Lower lobe of right lung (tissue), 2 donors: ENCODE measurements at places on chromosomes 13 and 19.

- no peaks in the 10 kb centered on the region for H3K36me3 ChIP-seq
- H3K27ac ChIP-seq: no peak overlapping the region
- H3K4me3 ChIP-seq: no peak overlapping the region
- DNase-seq: no peak
- no peaks in the 10 kb centered on the region for H3K4me1 ChIP-seq
- H3K27me3 ChIP-seq: no peaks in the 10 kb centered on the region
Observed at GRCh38 chr13:35349052-35349451, 127.4 kb downstream of the MAB21L1 start.

- no peak for DNase-seq
- no peak overlapping the region for H3K27ac ChIP-seq
- no peak overlapping the region for H3K4me3 ChIP-seq
- H3K4me1 ChIP-seq: no peaks in the 10 kb centered on the region
- H3K27me3 ChIP-seq: no peaks in the 10 kb centered on the region
- no peaks in the 10 kb centered on the region for H3K36me3 ChIP-seq
Observed at GRCh38 chr19:5314907-5315298, 25.7 kb downstream of the PTPRS start.

DNA sequence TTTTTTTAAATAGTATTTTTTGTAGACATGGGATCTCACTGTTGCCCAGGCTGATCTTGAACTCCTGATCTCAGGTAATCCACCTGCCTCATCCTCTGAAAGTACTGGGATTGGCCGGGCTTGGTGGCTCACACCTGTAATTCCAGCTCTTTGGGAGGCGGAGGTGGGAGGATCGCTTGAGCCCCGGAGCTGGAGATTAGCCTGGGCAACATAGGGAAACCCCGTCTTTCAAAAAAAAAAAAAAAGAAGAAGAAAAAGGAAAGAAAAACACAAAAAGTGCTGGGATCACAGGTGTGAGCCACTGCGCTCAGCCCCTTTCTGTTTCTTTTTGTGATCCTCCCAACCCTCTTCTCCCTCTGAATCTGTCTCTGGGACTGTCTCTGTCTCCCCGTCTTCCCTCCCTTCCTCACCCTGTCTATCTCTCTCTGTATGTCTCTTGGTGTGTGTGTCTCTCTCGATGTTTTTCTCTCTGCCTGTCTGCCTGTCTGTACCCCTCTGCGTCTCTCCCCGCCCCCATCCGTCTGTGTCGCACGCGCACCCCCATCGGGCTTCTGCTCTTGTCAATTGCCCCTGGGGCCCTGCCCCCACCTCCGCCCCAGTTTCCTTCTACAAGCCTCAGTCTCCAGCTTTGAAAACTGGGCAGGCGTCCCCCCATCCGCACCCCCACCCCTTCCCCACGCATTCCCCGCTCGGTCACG is 540 bp upstream of the ZFP36 start:
- peak overlapping the region; percentile 100 for H3K27ac ChIP-seq
- H3K36me3 ChIP-seq: peaks cover 16% of the 10 kb centered on the region
- peaks cover 46% of the 10 kb centered on the region for H3K4me1 ChIP-seq
- peak overlapping the region; percentile 97 for H3K4me3 ChIP-seq

DNA sequence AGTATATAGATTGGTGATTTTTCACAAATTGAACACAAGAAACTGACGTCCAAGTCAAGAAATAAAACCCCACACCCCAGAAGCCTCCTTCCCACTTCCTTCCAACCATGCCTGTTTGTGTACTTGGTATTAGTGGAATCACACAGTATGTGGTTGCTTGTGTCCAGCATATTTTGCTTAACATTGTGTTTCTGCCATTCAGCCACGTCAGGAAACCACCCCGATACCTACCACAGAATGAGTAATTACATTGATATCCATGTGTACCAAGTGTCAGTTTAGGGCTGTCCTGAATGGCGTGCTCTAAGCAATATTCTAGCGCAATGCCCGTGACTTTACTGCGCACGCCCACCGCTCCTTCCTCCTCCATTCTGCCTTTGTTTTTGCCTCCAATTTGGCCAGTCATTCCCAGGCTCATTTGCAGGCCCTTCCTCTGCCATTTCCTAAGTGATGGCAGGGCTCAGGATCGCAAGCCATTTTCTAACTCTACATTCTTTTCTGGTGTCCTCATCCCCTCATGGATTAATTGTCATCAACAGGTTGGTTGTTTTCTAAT is 25.9 kb upstream of the MPHOSPH8 start:
- no peak overlapping the region for H3K27ac ChIP-seq
- DNase-seq: no peak
- peaks cover 2% of the 10 kb centered on the region for H3K4me1 ChIP-seq
- no peaks in the 10 kb centered on the region for H3K36me3 ChIP-seq

DNA sequence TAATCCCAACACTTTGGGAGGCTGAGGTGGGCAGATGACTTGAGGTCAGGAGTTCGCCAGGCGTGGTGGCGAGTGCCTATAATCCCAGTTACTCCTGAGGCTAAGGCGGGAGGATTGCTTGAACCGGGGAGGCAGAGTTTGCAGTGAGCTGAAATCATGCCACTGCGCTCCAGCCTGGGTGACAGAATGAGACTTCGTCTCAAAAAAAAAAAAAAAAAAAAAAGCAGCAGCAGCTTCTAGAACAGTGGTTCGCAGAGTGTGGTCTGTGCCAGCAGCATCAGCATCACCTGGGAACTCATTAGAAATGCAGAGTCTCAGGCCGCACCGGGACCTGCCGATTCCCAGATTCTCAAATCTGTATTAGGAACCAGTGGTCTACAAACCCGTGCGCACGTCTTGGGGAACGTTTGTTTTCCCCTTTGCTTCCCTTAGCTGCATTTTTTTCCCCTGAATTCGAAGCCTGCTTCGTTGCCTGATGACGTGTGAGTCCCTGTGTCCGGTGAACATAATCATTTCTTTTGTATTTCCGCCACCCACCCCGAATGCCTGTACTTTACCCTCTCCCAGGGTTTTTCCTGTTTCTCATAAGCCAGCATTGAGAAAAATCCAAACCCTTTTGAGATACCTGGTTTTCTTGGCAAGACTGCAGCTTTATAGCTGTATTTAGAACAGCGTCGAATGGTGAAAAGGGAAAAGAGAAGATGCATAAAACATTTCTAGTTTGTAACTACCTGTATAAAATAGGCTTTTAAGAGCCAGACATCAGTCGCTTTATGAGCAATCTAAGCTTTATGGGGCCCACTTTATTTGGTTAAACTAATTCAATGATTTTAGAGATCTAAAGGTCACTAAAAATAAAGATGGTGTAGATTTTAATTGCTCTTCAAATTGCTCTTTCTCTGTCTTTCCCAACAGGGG is 49.8 kb downstream of the BICRA start:
- no peak overlapping the region for H3K27ac ChIP-seq
- peaks cover 25% of the 10 kb centered on the region for H3K4me1 ChIP-seq
- no peaks in the 10 kb centered on the region for H3K27me3 ChIP-seq
- peak; percentile 30 for DNase-seq
- H3K4me3 ChIP-seq: no peak overlapping the region
- peaks cover 3% of the 10 kb centered on the region for H3K36me3 ChIP-seq

- no peaks in the 10 kb centered on the region for H3K27me3 ChIP-seq
- no peak for DNase-seq
- no peaks in the 10 kb centered on the region for H3K36me3 ChIP-seq
Observed at GRCh38 chr13:90365130-90365529, 982.4 kb upstream of the MIR17HG start.

DNA sequence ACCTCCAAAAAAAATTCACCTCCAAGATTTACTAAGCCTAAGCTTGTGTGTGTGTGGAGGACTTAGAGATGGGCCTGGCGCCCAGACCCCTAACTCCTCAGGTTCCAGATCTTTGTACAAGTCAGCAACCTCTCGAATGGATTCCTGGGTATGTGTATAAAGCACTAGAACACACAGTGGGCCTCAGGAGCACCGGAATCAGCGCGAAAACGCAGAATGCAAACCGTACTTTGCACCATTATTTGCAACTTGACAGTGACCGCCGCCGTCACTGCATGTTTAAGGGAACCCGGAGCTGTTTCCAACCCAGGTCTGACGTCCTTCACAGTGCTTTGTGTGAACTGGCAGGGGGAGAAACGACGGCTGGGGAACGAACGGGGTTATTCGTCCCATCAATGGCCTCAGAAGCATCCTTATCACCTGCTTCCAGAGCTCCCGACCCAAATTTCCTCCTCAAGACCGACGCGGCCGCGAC is 688 bp downstream of the ZNF606 start:
- no peaks in the 10 kb centered on the region for H3K27me3 ChIP-seq
- no peak for DNase-seq
- H3K27ac ChIP-seq: peak overlapping the region; percentile 95
- peaks cover 19% of the 10 kb centered on the region for H3K4me1 ChIP-seq
- peaks cover 44% of the 10 kb centered on the region for H3K36me3 ChIP-seq

GRCh38 chr19:47012617-47013016 is 7.0 kb upstream of the NPAS1 start:
- no peaks in the 10 kb centered on the region for H3K4me1 ChIP-seq
- no peak for DNase-seq
- H3K27me3 ChIP-seq: peaks cover 12% of the 10 kb centered on the region
- no peak overlapping the region for H3K4me3 ChIP-seq
- no peak overlapping the region for H3K27ac ChIP-seq
- H3K36me3 ChIP-seq: no peaks in the 10 kb centered on the region

GRCh38 chr13:77548095-77548494 is 12.6 kb downstream of the SCEL start:
- no peak overlapping the region for H3K4me3 ChIP-seq
- no peaks in the 10 kb centered on the region for H3K27me3 ChIP-seq
- H3K27ac ChIP-seq: no peak overlapping the region
- H3K4me1 ChIP-seq: peaks cover 14% of the 10 kb centered on the region
- DNase-seq: no peak

DNA sequence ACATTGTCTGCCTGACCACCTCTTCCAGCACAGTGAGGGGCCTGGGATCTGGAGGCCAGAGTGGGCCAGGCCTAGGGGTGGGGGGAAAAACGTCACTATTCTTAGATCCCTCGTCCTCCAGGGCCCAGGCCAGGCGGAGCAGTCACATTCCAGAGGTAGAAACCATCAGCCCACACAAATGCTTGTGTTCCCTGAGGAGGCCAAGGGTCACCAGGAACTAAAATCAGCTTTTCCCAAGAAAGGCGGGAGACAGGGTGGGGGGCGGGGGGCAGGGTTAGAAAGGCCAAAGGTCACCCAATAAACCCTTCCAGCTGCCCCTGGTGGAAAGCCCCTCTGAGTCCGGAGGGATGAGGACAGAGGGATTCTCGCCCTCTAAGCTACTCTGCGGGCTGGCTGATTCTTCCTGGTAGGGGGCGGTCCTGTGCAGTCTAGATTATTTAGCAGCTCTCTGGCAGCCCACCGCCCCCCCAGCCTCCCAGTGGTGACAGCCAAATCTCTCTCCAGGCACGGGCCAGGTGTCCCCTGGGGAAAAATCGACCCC is 23.5 kb upstream of the CCL25 start:
- no peak overlapping the region for H3K4me3 ChIP-seq
- no peak overlapping the region for H3K27ac ChIP-seq
- H3K27me3 ChIP-seq: no peaks in the 10 kb centered on the region
- no peak for DNase-seq

DNA sequence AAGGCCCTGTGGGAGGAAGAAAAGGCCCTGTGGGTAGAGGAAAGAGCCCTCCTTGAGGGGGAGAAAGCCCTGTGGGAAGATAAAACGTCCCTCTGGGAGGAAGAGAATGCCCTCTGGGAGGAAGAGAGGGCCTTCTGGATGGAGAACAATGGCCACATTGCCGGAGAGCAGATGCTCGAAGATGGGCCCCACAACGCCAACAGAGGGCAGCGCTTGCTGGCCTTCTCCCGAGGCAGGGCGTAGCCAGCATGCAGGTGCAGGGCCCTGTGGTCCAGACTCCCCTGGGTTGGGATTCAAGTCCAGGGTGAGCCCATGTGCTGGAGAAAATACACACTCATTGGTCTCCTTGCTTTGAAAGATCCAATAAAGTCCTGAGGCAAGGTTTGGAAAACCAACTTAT is 4.1 kb downstream of the CCDC70 start:
- no peaks in the 10 kb centered on the region for H3K36me3 ChIP-seq
- DNase-seq: no peak
- H3K4me1 ChIP-seq: no peaks in the 10 kb centered on the region
- no peaks in the 10 kb centered on the region for H3K27me3 ChIP-seq
